ENCODE measurements at places on chromosomes 5 and 9. TPM values are rescaled to one million over a fixed set of nuclear protein-coding genes. Genes with fewer than 3 reads are reported as not detected.

Gene DIRAS2
- total RNA-seq: 0.33 TPM

Gene GFI1B
- total RNA-seq: not detected

Gene NUTM2G
- not detected for total RNA-seq

Gene TDRD7
- total RNA-seq: 9.8 TPM

Gene FRMD3
- total RNA-seq: 2.6 TPM

All from smooth muscle cell of the pulmonary artery (primary cell).